Activated CD4-positive, alpha-beta T cell treated with anti-CD3 and anti-CD28 coated beads, Interleukin-10, Interleukin-2, amounts not matched to agents 100 ng/mL and 50 ng/mL, durations not matched to agents 16 hours and 8 hours (primary cell): ENCODE measurements at places on chromosomes 1 and 21.
A peak's percentile ranks its signal among the peaks of the same experiment; 100 is the strongest.

DNA sequence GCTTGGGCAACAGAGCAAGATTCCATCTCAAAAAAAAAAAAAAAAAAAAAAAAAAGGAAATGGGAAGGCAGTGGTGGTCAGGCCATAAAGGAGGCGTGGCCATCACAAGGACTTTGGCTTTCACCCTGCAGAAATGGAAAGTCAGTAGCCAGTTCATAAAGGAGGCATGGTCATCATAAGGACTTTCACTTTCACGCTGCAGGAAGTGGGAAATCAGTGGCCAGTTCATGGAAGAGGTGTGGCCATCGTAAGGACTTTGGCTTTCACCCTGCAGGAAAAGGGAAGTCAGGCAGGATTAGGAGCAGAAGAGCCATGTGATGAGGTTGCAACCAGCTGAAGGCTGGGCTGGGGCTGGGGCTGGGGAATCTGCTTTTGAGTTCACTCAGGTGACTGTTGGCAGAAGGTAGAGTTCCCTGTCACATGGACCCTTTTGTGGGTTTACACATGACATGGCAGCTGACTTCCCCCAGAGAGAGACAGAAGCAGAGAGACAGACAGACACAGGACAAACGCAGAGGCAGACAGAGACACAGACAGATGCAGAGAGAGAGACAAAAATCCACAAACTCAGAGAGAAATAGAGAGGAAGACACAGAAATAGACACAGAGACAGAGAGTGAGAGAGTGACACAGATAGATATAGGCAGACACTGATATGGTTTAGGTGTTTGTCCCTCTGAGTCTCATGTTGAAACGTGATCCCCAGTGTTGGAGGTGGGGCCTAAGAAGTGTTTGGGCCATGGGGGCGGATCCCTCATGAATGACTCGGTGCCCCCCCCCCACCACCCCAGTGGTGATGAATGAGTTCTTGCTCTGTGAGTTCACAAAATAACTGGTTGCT is 263.9 kb upstream of the KAZN start:
- DNase-seq = no peak

- DNase-seq = no peak
Observed at GRCh38 chr21:26965040-26965906, 1.6 kb downstream of the ADAMTS5 start.

- DNase-seq = peak; percentile 89
Observed at GRCh38 chr1:101293461-101294051, 56.7 kb downstream of the S1PR1 start.

DNA sequence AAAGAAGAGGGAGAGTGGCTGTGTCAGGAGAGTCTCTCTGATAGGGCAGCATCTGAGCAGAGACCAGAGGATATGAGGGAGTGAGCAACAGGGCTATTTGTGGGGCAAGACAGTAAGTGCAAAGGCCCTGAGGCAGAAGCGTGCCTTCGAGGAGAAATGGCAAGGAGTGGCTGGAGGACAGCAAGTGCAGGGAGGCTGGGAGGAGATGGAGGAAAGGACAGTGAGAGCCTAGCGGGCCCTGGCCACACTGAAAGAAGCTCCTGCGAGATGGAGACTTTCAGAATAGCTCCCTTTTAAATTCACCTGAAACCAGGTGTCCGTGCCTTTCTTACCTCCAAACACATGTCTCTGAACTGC is 25.2 kb downstream of the EXOC8 start:
- DNase-seq = no peak

DNA sequence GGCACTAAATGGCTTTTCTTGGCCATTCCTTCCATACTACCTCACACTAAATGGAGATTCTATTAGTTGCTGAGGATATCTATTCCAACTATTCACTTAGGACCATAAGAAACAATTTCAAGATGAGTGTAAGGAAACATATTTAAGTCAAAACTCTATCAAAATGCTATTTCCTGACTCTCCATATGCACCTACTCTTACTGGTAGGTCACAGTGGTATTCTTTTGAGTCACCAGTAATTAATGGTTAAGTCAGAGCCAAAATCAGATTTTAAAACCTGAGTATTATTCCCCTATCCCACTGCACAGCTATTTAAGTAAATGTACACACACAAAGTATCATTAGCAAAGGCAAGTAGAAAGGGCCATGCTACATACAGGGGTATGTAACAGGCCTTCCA is 50.3 kb downstream of the ARID4B start:
- DNase-seq = peak; percentile 30

- DNase-seq = no peak
Observed at GRCh38 chr1:147726168-147726567, 34.2 kb downstream of the GJA5 start.

DNA sequence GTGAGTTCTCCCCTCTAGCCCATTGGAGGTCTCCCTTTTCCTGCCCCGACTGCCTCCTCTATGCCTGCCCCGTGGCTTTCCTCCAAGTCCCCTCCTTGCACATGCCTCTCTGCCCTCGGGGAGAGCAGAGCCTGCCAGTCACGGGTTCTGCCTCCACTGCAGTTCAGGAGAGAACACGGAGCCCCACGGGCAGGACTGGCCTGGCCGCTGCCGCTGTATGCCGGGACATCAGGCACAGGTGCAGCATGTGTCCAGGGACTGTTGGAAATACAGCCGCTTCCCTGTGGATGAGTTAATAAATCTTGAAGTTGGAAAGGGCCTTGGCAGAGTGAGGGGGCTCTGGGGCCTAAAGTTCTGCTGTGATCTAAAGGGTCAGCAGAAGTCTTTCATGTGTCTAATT is 676.6 kb downstream of the MATN1 start:
- DNase-seq = no peak

DNA sequence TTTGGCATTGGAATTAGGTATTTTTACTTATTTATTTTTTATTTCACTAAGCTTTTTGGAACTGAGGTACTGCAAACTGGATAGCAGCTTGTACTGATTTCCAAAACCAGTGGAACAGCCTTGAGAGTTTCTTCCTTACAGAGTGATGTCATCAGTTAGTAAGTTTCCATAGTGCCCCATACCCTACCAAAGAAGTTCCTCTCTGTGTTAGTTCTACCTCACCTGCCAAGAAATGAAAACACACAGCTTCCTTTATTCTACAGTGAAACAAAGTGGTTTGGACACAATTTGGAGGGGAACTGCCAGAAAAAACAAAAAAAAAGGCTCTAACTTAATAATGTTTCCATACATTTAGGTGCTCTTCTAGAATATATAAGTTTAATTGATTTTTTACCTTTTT is 430.9 kb upstream of the ADGRL2 start:
- DNase-seq = no peak
